ENCODE measurements at places on chromosomes 12 and 14.
A peak's percentile ranks its signal among the peaks of the same experiment; 100 is the strongest.

DNA sequence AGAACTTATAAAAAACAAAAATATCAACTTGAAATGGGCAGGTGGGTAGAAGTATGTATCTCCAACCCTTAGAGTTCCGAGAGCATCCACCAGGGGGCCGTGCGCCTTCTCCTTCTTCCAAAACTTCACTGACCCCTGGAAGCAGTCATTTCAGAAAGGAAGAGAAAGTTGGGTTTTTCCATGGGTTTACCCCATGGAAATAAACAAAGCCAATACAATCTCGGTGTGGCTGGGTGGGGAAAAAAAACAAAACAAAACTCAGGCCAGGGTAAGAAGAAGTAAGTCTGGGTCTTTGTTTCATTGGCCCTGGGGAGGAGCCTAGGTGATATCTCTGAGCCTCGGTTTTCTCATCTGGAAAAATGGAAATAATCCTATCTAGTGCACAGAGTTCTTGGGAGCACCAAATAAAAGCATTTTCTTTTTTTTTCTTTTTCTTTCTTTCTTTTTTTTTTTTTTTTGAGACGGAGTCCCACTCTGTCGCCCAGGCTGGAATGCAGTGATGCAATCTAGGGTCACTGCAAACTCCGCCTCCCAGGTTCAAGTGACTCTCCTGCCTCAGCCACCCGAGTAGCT, 33.6 kb upstream of the HNF1A start:
- DNase-seq: peak; percentile 13

DNA sequence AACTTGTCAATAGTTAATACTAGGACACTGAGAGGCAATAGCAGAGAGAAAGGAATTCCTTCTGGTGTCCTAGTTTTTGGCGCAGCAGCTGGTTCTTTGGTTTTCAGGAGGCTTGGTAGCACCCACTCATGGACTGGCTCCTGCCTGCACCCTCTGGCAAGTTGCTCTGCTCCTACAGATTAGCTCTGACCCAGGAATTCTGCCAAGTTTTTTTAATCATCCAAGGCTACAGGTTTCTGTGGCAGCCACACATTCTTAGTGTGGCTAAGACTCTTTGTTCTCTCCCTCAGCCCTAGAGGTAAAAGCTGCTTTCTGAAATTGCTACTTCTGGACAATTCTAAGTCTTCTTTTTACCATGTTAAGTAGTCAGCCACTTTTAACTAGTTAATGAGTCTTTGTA, 72.0 kb upstream of the FKBP4 start:
- no peak for DNase-seq

- DNase-seq: no peak
Measured at GRCh38 chr12:93302331-93303229, 75.1 kb upstream of the NUDT4 start.

GRCh38 chr14:32710731-32711680, 227.7 kb upstream of the NPAS3 start:
- peak; percentile 18 for DNase-seq

DNA sequence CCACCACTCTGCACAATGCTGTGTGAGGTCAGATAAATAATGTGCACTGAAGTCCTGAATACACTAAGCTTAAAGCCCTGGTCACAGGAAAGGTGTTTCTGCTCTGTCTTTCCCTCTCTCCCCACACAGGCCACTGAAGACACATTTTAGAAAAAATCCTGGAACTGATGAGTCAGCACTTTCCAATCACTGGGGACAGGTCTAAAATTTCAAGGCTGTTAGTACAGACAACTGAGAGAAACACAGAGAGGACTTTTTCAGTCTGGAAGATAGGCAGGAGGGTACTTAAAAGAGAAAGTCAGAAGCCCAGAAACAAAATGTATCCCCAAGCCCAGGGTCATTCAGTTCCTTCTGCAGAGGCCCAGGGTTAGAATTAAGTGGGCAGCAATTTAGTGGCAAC, 333.9 kb upstream of the CCDC196 start:
- DNase-seq: no peak

- no peak for DNase-seq
Measured at GRCh38 chr14:70168406-70168805, 20.3 kb downstream of the SLC8A3 start.

GRCh38 chr14:33805593-33805992, 145.3 kb downstream of the EGLN3 start:
- no peak for DNase-seq

- no peak for DNase-seq
Measured at GRCh38 chr12:96471368-96472050, 17.9 kb upstream of the CFAP54 start.

DNA sequence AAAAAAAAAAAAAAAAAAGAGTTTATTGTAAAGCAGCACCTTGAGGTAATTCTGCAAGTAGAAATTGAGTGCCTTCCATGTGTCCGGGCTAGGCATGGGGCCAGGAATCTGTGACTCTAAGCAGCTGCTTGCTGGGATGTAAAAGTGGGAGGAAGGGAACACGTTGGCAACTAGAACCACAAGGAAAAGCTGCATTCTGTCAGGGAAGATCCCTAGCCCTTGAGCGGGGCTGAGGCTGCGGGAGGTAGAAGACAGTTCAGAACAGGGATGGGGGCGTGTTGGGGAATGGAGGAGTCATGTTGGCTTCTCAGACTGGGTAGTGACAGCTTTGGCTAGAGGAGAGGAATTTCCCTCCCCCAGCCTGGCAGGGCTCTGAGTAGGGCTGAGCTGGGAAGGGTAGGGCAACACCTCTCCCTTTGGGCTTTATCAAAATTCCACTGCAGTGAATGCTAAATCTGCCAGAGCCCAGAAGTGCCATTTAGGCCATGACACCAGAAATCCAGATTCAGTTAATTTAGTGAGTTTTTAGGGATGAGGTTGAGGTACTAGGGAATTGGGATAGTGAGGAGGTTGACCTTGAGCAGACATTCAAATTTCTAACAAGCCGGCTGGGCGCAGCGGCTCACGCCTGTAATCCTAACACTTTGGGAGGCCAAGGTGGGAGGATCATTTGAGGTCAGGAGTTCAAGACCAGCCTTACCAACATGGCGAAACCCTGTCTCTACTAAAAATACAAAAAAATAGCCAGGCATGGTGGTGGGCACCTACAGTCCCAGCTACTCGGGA, 3.4 kb upstream of the TRAFD1 start:
- no peak for DNase-seq

DNA sequence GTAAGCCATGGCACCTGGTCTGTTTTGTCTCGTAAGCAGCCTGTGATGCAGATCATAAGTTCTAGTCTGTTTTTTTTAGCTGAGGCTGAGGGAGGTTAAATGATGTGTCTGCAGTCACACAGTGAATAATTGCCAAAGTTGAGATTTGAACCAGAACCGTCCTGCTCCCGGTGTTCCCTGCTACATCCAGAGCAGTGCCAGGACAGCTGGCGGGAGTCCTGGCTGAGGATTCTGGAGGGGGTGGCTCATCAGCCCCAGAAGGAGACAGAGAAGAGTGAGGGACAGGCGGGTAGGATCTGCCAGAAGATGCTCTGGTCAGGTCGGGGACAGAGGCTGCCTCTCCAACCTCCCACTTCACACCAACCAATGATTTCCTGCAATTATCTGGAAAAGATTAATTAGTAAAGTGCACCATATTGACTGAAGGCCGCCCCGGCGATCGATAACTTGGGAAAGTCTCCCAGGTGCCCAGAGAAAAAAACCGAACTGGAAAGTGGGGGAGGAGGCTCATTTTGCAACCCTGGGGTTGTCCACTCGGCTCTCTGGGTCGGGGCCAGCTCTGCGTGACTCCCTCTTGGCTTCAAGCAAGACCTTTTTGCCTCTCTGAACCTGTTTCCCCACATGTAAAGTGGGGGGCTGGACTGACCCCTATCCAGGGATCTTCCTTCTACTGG, 42.1 kb downstream of the MVK start:
- DNase-seq: no peak

DNA sequence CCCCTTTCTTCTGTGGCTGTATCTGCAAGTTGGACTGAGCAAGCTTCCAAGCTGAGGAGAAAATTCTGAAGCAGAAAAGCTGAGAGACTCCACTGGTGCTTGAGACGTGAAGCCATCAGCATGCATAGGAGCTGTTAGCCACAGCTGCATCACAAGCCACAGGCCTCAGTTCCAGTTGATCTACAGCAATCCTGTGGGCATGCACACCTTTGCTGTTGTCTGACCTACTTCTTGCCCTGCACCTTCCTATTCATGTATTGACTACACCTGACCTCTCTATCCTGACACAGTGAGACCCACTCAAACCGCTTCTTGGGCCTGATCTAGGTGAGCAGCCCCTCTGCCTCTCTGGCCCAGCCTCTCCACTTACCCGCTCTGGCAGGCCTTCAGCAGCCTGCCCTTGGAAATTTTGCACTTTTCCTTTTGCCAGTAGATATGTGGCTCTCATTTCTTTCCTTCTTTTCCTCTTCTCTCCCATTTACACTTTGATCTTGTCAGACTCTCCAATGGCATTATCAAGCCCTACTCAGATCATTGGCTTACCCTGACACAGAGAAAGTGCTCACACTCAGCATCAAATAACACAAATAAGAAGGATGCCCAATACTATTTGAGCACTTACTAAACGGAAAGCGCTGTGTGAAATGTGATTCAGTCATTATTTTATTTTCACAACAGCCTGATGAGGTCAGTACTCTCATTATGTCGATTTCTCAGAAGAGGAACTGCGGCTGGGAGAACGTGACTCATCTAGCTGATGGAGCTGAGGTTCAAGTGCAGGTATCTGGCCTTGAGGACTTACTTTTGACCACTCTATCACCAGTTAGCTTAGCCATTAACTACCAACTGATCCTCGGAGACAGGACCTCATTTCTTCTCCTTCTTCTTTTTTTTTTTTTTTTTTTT, 21.9 kb upstream of the PTGR2 start:
- no peak for DNase-seq

DNA sequence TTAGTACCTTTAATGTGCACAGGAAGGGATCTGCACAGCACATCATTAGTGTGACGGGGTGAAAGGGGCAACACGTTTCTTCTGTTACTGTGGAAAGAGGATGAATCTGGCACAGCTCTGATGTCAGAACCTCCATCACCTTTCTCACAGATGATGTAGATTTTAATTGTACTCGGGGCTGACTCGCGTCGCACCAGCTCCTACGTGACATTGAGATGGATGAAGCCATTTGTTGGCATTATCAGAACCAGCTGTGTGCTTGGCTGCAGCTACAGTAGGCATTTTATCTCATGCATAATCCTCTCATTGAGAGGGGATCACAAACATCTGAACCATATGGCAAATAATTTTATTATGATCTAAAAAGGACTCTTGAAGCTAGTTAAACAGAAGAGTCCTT, 173.6 kb downstream of the PDZRN4 start:
- DNase-seq: no peak

GRCh38 chr12:130715998-130716968, at the start of gene RIMBP2:
Gene RIMBP2, minus strand, starts transcription at chr12:130716299. Its CDS starts 237,286 bp downstream, at chr12:130479013.
- no peak for DNase-seq

DNA sequence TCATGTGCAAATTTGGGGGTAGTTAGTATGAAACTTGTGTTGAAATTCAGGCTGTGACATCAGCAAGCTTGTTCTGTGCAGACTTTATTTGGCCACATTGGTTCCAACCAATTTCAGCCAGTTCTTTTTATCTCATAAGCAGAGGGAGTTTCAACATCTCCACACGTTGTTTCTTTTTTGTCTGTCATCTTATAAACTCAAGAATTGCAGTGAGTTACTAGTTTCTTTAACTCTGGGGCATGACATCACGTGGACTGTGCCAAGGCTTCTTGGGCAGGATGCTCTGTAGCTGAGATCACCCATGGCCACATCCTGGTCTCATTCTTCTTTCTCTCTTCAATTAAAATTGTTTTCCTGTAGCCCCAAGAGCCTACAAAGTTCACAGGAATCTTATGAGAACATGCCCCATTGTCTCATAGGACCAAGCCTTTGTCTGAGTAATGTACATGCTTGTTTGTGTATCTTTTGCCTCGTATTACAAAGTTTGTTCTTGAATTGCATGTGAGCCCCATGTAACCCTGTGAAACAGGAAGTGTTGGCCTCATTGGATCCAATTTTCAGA, 982.0 kb upstream of the TMEM132C start:
- DNase-seq: no peak

DNA sequence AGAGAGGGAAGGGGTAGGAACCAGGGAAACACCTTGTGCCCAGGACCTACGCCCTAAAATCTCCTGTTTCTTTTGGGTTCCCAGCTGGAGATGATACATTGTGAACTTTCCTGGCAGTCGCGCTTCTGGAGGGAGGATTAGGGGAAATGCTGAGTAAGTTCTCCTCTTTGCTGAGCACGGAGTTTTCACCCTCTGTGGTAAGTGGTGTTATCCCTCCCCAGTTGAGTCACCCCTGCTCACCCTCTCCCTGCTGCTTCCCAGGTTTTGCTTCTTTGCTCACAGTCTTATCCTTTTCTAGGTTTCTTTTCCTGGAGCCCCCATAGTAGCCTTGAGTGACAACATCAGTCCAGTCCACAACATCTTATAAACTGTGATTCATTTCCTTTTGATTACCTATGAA, 789.1 kb downstream of the TMEM121 start:
- no peak for DNase-seq

- DNase-seq: peak; percentile 98
Measured at GRCh38 chr12:8026291-8026900, 6.1 kb upstream of the FOXJ2 start.

DNA sequence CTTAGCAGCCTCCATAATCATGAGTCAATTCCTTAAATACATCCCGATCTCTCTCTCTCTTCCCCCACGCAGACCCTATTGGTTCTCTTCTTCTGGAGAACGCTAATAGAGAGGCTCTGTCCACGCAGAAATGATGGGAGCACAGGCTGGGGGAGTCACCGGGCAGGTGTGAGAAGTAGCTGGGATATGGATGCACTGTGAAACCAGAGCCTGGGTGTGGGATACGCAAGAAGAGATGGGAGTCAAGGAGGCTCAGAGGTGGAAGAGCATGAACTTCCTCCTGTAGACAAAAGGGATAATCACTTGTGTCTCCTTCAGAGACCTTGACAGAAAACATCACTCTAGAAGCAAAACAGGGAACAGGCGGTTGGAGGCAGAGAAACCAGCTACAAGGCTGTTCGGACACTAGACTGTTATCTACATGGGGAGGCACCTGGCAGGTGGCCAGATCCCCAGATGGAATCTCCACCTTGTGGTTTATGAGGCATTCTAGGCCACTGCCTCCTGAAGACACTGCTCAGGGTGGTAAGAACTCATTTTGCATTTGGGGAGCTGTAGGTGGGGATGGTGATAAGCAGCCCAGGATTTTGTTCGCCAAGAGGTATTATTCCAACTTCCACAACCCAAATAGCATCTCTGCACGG, 7.2 kb upstream of the SELPLG start:
- DNase-seq: no peak

DNA sequence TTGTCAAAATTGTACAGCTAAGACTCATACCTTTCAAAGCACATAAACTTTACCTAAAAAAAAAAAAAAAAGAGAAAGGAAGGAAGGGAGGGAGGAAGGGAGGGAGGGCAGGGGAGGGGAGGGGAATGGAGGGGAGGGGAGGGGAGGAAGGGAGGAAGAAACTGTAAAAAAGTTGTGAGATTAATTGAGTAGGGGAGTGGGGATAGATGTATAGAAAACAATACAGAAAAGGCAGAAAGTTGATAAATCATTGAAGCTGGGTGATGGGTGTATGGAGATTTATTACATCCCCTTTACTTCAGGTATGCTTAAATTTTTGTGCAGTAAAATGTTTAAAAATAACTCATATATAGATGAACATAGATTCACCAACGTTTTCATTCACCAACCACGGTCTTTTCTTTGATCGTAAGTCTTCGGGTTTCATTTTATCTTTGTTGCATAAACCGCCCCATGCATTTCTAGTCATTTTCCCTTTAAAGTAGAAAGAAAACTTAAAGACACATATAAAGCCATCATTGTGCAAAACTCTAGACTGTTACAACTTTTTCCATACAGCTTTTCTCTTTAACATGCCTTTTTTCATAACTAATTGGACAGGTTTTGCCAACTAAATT, 191.2 kb upstream of the KRR1 start:
- DNase-seq: no peak

Data from GM12864 (cell line).